ENCODE measurements at places on chromosomes 4 and X.

DNA sequence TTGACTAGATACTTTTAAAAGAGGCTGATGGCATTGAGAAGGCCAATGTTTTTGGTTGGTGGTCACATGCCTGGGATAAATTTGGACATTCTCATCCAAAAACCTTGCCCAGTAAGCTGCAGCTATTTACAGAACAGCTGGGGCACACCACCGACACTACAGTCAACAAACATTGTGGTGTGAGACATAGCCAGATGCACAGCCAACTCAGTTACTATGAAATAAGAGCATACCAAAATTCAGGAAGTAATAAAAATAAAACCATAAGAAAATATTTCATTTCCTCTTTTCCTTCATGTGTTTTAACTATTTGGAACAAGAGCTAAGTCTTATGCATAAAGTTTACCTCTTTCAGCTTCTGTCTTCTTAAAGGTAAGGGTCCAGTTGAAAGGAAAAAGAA is 8.8 kb downstream of the PPM1K start:
- no peak for DNase-seq

DNA sequence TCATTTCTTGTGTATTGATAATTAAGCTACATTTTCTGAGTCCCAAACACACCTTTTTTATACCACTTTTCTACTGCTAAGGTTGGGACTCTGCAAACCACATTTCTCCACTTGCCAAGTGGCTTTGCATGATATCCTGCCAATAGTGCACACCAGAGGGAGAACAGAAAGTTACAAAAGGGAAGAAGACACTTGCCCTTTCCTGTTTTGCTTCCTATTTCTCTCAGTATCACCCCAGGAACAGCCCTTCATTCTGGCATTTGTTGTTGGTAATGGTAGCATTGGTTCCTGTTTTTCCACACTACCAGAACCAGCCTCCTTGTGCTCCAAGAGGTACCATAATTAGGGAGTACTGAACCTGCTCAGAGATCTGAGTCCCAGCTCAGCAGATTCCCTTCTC is 87.1 kb downstream of the HDX start:
- no peak for DNase-seq

GRCh38 chrX:23887451-23887850 is 20.3 kb downstream of the APOO start:
- DNase-seq: no peak

- no peak for DNase-seq
These were observed 149.5 kb downstream of the NR3C2 start for GRCh38 chr4:148292686-148293085.

- peak; percentile 88 for DNase-seq
These were observed 58.1 kb downstream of the MAML3 start for GRCh38 chr4:140095694-140096482.

DNA sequence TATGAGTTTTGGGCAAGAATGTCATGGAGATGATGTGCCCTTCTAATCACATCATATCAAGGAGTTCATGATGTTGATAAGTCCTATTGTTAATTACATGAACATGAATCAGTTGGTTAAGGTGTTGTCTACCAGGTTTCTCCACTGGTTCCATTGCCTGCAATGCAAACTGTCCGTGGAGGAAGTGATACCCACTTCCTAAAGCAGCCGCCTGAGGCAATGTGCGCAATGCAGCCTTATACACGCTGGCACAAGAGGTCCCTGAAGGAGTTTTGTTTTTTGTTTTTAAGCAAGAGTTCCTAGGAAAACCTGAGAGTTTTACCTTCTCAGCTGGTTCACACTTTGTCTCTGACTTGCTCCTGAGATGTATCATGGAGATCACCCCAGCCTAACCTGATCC is 5.9 kb upstream of the GPKOW start:
- no peak for DNase-seq

- DNase-seq: no peak
These were observed 7.7 kb downstream of the HMX1 start for GRCh38 chr4:8863686-8864682.

DNA sequence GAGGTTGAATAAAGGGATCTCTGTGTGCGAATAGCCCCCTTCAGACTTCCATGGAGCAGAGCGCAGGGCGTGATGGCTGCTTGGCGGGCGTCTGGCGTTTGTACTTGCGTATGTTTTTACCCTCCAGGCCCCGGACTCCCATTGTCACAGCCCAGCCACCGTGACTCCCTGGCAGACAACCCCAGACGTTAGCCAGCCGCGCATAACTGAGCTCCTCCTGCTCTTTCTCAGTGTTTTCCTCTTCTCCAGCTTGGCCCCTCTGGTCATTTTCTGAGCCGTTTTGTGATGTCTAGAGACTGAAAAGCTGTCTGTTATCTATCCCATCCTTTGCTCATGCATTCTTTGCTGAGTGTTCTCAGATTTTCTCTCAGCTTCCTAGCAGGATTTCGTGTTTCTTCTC is 54.3 kb downstream of the IGFBP7 start:
- no peak for DNase-seq

GRCh38 chr4:66562276-66562806 is 892.1 kb upstream of the EPHA5 start:
- no peak for DNase-seq

DNA sequence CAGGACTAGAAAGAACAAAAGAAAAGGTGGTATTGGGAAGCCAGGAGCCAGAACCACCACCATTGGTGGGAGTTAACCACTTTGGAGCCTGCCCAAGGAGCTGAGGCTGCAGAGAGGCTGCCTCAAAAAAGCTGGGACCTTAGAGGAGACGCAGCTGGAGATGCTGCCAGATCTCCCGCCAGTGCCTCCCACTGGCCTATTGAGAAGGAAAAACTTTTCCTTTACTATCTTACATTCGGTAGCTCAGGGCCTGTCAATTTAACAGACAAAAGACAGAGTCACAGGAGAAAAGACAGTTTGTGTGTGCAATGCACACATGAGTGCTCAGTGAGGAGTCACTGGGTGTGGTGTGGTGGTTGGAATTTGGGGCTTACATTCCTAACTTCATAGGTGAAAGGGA is 52.4 kb upstream of the HPSE start:
- no peak for DNase-seq

GRCh38 chr4:182808673-182809416 is 108.3 kb downstream of the DCTD start:
- DNase-seq: peak; percentile 49

DNA sequence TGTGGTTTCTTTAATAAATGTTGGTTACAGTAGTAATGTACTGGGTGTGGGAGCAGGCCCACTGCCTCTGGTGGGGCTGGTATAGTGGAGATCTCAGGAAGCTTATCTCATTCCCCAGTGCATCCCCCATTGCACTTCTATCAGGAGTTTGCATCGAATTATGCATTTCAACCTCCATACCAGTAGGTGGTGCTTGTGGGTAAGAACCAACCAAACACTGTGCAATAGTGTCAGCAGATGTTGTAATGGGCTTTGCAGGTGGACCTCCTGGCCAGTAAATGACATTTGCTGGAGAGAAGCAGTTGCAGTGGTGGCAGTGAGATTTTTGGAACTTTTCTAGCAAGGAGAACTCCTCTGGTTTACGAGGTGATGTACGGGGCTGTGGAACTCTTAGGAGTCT is 150.6 kb downstream of the POU3F4 start:
- DNase-seq: peak; percentile 34
